ENCODE measurements at places on chromosomes 1 and 21.

GRCh38 chr1:156167536-156167935, 14.2 kb downstream of the SEMA4A start:
- no peak for DNase-seq

DNA sequence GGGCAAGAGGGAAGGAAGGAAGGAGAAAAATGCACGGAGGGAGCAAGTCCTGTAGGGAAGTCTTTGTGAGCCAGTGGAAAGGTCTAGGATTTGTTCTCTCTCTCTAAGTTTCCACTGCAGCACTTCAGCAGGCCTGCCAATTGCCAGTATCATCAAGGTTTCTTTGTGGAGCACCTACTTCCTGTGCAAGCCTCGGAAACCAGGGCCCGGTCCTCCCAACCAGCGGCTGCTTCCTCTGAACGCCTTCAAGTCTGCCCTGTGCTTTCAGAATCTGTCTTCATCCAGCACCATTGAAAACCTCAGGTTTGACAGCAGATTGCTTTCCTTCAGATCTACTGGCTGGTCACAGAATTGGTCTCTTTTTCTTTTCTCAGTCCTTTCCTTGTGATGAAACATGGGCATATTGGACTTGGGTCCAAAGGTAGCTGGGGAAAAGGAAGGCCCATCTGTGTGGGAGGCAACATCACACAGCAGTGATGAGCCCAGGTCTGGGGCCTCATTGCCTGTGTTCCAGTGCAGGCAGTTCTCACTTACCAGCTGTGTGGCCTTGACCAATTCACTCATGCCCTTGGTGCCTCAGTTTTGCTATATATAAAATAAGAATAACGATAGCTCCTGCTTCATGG, 144.5 kb downstream of the SEC16B start:
- DNase-seq: no peak

- no peak for DNase-seq
These were observed 174.2 kb downstream of the PTPRU start for GRCh38 chr1:29410476-29410875.

DNA sequence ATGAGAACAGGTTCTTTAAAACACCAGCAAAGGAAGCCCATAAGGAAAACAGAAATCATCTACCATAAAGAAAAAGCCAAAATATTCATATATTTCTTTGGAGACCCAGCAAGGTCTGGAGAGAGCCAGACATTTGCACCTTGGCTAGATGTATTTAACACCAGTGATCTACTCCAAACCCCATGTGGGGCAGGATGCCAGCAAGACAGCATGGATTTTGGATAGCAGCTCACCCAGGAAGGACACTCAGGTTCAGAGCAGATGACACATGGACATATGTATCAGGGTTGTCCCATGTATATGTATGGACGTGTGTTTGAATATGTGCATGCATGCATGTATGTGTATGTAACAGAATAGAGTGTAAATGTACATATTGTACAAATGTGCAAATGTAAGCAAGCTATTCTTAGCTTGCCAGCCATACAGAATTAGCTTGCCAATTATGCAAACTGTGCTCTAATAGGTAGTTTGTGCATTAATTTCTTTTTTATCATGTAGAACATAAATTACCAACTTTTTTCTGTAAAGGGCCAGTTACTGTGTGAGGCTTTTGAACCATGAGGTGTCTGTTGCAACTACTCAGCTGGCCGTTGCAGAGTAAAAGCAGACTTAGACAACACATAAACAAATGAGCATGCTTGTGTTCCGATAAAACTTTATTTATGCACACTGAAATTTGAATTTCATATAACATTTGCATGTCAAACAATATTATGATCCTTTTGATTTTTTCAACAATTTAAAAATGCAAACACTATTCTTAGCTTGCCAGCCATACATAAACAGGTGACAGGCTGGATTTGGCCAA, 73.5 kb upstream of the KAZN start:
- no peak for DNase-seq

- DNase-seq: no peak
These were observed 6.0 kb upstream of the LCE1F start for GRCh38 chr1:152768847-152769533.

GRCh38 chr1:172746091-172746949, 87.4 kb downstream of the FASLG start:
- peak; percentile 82 for DNase-seq

GRCh38 chr1:40627987-40628902, 37.2 kb downstream of the RIMS3 start:
- peak; percentile 40 for DNase-seq

DNA sequence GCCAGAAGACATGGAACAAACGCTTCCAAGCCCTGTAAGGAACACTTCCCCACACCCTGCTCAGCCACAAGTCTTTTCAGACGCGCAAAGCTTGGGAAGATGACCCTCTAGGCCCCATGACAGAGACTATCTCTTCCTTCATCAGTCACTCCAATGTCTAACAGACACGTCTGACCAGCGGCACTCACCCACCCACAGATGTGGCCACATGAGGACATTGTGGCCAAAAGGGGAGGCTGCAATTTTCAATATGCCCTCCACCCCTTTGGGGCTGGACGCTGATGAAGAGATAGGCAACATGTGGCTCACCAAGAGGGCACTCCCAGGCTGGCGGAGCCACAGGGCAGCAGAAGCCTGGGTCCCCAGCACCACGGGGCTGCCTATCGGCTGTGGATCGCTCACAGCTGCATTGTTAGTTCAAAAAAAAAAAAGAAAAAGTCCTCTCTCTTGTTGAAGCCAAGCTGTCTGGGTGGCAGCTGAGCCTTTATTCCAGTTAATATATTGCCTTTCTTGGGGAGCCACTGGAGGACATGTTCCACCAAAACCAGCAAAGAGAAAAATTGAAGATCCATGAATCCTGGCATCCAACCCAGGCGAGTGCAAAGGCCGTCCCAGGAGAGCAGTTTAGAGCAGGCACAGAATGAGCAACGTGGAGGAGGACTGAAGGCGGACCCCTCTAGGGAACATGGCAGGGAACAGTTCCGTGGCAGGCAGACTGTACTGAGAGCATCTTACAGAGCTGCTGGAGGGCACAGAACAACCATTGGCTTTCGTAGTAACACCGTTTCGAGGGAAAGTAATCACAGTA, 52.7 kb upstream of the GPR153 start:
- no peak for DNase-seq

DNA sequence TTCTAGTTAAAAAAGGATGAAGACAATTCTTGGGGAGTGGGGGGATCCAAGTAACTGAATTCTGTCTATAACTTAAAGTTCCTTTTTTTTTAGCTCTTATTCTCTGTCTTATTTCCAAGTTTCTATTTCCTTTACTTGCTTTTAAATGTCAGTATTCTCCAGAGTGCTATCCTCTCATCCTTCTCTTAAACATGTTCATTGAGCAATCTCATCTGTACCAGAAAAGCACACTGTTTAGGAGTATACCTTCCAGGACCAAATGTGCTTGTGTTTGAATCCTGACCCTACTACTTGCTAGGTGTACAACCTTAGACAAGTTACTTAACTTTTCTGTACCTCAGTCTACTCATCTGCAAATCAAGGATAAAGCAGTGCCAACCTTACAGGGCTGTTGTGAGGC, 50.1 kb downstream of the AKT3 start:
- DNase-seq: no peak

GRCh38 chr1:113672491-113672890, 86.8 kb downstream of the PHTF1 start:
- no peak for DNase-seq

DNA sequence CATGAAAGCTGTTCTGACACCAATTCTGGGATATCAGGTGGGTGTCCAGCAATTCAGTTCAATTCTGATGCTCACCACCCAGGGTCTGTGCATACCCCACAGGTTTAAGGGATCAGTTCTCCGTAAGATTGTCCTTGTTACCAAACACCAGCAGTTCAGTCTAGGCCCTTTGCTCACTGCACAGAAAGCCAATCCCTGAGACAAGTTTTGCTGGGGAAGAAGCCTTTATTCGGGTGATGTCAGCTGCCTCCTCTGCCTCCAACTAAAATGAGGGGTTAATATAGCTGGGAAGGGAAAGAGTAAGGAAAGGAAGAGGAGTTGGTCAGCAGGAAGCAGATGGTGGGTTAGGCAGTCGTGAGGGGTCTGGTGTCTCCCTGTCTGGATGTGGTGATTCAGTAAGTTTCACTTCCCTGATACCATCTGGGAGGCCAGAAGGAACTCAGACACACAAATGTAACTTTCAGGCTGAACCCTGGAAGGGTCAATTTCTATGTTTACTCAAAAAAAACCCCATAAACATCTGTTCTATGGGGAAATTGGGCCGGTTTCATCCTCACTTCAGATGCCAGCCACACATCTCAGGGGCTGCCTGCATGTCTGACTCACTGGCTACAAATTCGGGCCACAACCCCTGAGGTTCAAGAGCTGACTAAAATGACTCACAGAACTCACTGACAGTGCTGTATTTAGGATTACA, 83.3 kb upstream of the PGBD5 start:
- DNase-seq: no peak

DNA sequence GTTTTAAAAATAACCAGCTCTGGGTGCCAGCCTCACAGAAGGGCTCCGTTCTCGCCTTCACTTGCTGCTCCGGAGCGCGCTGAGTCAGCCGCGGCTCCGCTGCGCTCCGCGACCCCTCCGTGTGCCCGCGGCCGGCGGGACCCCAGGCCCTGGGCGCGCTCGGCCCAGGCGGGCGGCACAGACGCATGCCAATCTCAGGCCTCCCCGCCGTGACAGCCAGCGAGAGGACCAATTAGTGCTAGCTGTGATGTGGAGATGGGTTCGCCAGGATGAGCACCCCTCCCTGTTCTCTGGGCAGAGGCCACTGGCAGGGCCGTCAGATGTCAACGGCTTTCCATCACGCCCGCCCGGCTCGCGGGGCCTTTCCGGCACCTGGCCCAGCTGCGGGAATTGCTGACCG, 293.8 kb downstream of the SPATA17 start:
- no peak for DNase-seq

DNA sequence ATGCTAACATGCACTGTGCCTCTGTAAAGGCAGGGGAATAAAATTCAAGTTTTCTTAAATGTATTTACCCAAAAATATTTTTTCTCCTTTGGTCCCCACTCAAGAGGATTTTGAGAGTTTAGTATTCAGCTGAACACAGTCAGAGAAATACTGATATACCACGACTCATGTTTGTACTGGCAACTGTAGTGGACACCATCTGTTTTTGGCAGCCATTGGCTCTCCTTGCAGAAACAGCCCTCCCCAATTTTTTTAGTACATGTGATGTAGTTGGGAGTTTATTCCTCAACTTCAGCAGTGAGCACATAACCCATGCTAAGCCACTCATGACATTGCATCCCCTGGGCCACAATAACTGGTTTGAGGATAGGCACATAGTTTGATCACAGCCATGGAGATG, 154.8 kb upstream of the POU3F1 start:
- DNase-seq: no peak

- DNase-seq: no peak
These were observed 121.9 kb upstream of the TSPAN2 start for GRCh38 chr1:115211071-115211745.

DNA sequence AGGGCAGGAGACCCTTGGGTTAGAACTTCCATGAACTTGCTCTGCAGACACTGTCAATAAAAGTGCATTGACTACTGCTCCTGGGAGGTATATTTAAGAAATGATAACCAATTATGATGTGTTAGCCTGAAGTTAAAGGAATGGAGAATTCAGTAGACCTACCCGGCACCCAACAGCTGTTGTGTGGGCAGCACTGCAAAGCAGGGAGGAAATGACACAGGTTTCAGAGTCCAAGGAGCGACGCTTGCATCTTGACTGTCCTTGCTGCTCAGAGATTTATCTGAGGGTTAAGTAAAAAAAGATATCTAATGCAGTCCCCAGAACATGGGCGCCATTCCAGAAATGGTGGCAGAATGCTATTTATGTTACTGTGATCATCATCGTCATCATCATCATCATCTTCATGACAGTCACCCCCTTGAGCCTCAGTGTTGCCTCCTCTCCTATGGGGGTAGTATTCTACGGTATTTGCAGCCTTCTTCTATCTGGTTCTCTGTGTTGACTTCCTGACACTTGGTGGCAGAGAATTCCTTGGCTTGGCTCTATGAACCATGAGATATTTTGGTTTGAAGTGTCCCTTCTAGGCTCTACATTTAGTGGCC, 225.9 kb downstream of the KAZN start:
- DNase-seq: no peak

DNA sequence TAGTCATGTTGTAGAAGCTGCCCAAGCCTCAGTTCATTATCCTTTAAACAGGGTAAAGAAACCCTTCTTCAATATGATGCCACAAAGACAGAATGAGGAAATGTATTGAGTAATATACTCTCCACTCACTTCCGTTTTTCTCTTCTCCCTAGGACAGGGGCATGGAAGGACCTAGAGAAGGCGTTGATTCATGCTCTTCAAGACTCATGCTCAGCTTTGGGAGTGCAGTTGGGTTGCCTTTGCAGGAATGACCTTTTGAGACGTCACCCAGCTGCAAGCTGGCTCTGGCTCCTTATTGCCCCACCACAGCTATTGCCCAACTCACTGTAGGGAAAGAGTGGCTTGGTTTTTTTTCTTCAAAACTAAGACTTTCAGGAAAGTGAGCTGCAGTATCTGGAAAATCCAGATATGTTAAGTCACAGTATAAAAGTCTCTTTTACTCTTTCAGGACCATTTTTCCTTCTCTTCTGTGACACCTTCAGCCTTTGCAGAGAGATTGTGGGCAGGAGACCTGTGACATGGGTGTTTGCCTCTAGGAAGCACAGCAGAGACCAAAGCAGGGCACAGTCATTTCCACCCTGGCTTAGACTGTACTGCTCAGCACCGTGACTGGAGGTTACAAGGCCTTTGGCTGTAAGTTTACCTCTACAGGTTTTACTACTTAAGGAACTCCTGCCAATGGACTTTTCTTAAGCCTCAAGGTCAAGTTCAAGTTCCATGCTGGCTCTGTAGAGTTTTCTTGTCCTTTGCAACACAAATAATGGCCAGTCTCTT, 39.5 kb downstream of the XCL2 start:
- no peak for DNase-seq

- DNase-seq: no peak
These were observed 66.0 kb upstream of the NRIP1 start for GRCh38 chr21:15130751-15131150.

- DNase-seq: no peak
These were observed 18.1 kb upstream of the COL18A1 start for GRCh38 chr21:45386728-45387371.

- no peak for DNase-seq
These were observed 63.2 kb downstream of the FAM163A start for GRCh38 chr1:179806333-179806732.

DNA sequence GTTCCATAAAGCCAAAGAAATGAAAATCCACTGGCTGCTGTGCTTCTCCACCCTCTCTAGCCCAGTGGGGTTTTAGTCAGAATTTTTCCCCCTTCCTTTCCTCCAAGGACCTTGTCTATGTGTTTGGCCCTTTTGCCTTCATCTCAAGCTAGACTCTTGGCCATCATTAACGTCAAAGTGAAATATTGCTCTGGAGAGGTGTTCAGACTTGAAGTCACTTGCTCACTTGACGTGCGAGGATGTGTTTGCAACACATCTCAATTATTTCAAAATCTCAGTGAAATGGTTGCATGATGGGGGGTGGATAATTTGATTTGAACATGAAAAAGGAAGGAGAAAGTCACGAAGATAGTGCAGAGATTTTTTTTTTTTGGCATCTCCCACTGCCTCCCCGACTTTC, 13.6 kb downstream of the EVA1C start:
- DNase-seq: no peak

GRCh38 chr1:39238476-39238875, 34.0 kb downstream of the MACF1 start:
- no peak for DNase-seq
